Epithelial cell of esophagus (primary cell): ENCODE measurements at places on chromosomes 16 and 17.

GRCh38 chr17:81631482-81631881 is 5.4 kb downstream of the NPLOC4 start:
- no peak for DNase-seq

- peak; percentile 73 for DNase-seq
Observed at GRCh38 chr17:44522883-44523671, 19.9 kb upstream of the GPATCH8 start.

GRCh38 chr17:40063187-40063771 is 514 bp downstream of the THRA start:
- peak; percentile 26 for DNase-seq

GRCh38 chr16:74468807-74469525 is 47.7 kb upstream of the CLEC18B start:
- no peak for DNase-seq

DNA sequence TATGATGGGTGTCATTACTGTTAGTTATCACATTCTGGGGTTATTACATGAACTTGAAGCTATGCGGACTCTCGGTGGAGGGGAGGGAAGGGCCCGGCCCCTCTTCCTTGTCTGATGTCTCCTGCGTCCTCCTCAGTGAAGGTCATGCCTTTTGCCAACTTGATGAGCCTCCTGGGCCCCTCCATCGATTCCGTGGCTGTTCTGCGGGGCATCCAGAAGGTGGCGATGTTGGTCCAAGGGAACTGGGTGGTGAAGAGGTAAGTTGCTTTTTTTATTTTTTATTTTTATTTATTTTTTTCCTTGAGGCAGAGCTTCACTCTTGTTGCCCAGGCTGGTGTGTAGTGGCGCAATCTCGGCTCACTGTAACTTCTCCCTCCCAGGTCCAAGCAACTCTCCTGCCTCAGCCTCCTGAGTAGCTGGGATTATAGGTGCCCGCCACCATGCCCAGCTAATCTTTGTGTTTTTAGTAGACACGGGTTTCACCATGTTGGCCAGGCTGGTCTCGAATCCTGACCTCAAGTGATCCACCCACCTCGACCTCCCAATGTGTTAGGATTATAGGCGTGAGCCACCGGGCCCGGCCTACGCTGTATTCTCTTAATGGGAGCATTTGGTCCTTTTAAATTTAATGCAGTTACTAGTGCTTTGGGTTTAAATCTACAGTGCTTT is 21.6 kb downstream of the POLR3E start:
- DNase-seq: peak; percentile 55

DNA sequence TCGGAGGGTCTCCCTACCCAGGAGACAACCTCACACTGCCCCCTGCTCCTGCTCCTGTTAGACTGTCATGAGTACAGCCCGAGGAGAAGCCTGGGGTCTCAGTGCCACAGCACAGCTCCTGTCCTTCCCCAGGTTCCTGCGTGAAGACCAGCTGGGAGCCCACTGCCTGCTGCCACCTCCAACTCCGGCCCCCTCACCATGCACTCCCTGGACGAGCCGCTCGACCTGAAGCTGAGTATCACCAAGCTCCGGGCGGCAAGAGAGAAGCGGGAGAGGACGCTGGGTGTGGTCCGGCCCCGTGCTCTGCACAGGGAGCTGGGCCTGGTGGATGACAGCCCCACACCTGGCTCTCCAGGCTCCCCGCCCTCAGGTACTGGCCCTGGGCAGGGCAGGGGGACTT is 16.2 kb downstream of the GLIS2 start:
- DNase-seq: no peak

DNA sequence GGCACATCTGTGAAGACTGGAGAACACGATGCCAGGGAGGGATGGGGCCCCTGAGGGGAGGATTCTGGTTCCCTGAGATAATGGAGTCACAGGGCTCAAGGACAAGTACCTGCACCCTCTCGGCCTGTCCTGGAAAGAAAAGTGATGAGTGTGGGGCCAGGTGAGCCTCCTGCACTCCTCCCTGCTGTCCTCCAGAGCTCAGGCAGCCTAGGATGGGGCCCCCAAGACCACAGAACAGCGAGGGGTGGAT is 101.3 kb upstream of the TNRC6C start:
- no peak for DNase-seq

- no peak for DNase-seq
Observed at GRCh38 chr17:72506773-72507172, 386.0 kb downstream of the SOX9 start.

- peak; percentile 62 for DNase-seq
Observed at GRCh38 chr17:57577751-57578607, 167.1 kb downstream of the CCDC182 start.

- DNase-seq: no peak
Observed at GRCh38 chr16:1133271-1133670, 19.6 kb upstream of the CACNA1H start.

- no peak for DNase-seq
Observed at GRCh38 chr17:41534899-41535546, 6.9 kb upstream of the KRT19 start.

DNA sequence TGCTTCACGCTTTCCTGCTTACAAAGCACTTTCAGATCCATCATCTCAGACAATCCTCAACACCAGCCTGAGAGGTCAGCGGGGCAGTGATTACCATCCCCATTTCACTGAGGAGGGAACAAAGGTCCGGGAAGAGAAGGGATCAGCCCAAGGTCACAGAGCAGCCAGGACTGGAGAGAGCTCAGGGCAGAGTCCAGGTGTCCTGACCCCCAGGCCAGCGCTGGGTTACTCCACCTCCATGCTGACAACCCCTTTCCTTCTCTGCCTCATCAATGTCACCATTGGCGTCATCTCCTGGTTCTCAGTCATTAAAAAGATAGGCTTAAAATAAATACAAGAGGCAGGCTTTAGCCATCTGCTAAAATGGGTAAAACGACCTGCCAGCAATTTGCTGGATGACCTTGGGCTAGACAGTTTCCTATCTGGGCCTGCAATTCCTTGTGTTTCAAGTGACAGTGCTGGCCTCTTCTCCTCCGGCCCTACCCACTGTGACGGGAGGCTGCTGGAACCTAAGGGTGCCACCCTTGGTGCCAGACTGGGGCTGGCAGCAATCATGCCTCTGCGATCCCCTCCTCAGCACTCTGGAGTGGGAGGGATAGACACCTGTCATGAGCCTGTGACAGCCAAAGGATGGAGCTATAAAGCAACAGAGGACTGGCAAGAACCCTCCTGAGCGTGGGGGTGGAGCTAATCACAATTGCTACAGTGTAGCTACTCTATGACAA is 79.5 kb upstream of the CCL1 start:
- DNase-seq: no peak

GRCh38 chr17:1612400-1612799 is 16.2 kb downstream of the SLC43A2 start:
- no peak for DNase-seq

GRCh38 chr17:34465789-34466188 is 102.8 kb upstream of the CCL1 start:
- no peak for DNase-seq

DNA sequence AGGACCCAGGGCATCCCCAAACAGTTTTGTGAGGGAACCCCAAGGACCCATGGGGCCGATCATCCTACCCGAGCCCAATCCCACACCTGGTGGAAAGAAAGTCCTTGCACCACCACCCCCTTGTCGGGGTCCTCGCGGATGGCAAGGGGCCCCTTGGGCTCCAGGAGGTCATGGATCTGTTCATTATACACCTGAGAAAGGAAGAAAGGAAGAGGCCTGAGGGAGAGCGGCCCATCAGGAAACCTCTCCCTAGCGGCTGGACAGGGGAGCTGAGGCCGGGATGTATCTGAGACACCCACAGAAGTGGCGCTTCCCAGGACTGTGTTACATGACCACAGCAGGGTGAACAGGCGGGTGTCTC is 12.8 kb downstream of the KIF18B start:
- no peak for DNase-seq

DNA sequence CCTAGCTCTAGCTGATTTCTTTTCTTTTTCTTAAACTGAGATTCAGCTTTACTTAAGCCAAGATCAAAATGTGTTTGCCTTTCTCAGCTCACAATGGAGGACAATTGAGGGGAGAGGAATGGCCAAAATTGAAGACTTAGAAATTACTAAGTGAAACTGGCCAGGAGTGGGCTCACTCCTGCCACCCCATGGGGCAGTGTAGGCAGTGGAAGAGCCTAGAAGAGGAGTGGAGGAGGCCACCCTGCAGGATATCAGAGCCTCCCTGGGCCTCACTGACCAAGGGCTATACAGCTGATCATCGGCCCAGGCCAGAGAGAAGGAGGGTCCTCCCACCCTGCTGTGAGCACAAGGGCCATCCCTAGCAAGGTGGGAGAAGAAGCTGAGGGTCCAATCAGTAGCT is 119.8 kb downstream of the CCT6B start:
- DNase-seq: no peak

DNA sequence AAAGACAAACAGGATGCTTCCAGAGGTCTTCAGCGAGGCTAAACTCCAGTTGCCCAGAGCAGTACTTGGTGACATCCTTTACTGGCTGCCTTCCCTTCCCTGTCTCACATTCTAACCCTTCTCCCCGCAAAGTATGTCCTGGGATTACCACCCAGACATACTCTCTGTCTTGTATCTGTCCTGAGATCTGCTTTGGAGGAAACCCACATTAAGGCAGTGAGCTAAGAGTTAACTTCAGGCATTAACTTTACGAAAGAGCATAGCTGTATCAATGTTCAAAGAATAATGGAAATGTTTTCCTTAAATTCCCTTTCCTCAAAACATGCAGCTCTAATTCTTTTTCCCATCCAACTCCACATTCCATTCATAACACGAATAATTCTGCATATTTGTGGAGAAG is 385.2 kb downstream of the NPIPA8 start:
- DNase-seq: no peak

DNA sequence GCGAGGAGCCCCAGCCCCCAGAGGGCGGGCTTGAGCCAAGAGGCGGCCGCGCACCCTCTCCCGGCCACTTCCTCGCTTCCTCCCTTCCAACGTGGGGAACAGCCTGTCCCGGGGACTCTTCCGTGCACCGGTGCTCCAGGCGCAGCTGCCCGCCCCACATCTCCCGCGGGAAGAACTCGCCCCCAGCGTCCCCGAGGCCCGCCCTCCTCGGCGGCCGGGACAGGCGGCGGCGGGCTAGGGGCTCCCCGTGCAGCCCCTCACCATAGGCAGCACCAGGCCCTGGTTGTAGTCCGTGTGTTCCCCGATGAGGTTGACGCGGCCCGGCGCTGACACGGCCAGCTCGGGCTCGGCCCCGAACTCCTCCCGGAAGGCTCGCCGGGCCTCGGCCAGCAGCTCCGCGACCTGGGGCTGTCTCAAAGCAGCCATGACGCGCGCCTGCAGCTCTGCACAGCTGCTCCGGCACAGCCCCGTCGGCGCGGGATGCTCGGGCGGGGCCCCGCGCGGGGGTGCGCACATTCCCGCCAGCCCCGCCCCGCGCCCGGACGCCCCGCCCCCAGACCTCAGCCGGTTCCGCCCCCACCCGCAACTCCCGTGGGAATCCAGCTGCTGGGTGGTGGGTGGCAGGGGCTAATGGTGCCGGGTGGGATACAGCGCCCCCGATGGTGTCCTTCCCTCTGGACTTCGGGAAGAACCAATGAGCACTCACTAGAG is at the start of gene GALK1:
GALK1 (minus strand) TSS at position 482 of the 711 bp plus-strand sequence; CDS start at position 426, 56 bp downstream.
- peak; percentile 78 for DNase-seq

GRCh38 chr16:53068423-53068833 is 13.6 kb downstream of the CHD9 start:
- no peak for DNase-seq

GRCh38 chr17:61307905-61308886 is 91.4 kb upstream of the TBX2 start:
- DNase-seq: no peak

- DNase-seq: no peak
Observed at GRCh38 chr16:56987692-56988091, 1.7 kb upstream of the NLRC5 start.

DNA sequence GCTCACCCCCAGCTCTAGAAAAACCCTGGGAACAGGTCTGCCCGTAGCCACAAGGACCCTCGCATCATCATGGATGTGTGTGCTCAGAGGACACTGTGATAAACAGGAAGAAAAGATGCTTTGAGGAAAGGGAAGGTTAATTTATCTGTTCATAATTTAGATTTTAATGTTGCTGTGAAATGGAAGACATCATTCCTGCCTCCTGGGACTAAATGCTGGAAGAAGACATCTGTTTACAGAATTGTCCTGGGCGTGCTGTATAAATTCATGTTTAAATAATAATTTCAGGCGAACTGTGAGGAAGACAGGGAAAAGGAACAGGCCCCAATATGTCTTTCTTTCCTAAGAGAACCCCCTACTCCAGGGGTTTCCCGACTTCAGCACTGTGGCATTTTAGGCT is 112.6 kb downstream of the SHISA6 start:
- DNase-seq: no peak

- DNase-seq: peak; percentile 42
Observed at GRCh38 chr17:45110676-45111611, 21.4 kb downstream of the PLCD3 start.

- DNase-seq: no peak
Observed at GRCh38 chr16:65116216-65116615, 5.6 kb downstream of the CDH11 start.
